ENCODE measurements at places on chromosomes 4 and X.
A peak's percentile ranks its signal among the peaks of the same experiment; 100 is the strongest.

DNA sequence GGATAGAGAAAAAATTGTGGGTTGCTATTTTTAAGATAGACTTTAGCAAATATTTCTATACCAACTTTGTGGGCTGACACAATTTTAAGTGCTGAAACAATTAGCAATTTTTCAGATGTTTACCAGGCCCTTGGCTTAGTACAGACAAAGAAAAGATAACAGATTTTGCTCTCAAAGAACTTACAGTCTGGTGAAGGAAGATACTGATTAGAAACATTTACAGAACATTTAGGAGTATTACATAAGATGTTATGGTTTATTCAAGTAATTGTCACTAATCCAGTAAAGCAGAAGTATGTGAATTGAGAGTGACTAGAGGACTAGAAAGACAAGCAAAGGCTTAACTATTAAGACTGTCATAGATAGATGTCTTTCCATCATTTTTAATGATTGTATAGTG is 35.3 kb upstream of the NDUFC1 start:
- no peak for DNase-seq

DNA sequence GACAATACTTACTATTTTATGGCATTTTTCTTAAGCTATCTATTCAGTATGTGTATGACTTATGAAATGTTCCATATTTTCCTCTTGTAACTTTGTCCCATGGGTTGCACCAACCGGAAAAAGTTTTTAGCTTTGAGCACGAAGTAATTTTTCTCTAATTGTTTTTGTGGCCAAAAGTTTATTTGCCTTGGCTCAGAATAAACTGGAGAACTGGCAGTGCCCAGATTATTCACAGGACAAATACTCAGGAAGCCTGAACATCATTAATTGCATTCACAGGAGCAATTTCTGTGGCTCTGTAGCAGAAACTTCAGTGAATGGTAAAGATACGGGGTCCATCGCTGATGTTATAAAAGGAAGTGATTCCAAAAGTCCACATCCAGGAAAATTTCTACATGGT is 184.5 kb downstream of the ARHGAP10 start:
- DNase-seq = peak; percentile 41

DNA sequence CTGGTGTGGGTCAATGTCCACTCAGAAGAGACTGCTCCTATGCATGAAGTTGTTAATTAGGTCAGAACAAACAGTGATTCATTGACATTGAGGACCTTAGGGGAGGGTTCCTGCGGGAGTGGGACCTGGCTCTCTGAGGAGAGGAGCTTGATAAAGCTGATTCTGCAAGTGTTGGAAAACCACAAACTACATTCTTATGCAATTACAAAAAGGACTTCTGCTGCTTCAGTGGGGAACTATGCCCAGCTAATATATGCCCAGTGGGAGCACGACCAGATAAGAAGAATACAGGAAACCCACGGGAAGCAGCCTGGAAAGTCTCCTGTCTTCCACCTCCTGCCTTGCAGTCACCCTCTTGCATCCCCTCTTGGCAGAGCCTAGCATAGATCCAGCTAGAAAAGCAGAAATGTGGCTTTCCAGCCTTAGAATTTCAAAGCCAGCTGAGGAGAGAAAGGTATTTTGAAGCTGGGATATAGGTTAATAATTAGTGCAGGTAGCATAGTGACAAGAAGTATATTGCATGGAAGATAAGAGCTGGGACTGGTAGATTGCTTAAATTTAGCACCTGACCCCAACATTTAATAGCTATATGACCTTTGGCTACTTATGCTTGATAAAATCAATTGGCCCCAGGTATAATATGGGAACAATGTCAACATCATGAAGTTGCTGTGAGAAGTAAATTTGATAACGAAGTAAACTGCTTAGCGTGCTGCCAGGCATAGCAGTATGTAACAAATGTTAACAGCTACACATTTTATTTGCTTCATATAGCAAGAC is 34.9 kb upstream of the UGT8 start:
- DNase-seq = peak; percentile 77

DNA sequence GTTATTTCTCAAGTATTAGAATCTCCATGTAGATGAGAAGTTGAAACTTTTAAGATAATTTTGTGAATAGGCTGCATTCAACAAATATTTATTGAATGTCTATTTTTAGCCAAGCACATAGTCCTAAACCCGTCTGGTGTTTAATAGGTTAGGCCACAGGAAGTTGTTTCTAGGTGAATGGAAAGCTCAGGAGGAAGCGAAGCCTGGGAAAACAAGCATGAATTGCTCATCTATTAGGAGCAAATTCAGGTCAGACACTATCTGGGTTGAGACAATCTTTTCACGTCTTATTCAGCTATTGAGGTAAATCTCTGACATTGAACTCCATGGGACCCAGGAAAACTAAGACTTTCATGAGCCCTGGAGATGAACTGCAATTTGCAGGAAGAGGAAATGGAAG is 43.1 kb upstream of the FREM3 start:
- no peak for DNase-seq

- no peak for DNase-seq
Measured at GRCh38 chr4:17098996-17099395, 200.6 kb upstream of the LDB2 start.

DNA sequence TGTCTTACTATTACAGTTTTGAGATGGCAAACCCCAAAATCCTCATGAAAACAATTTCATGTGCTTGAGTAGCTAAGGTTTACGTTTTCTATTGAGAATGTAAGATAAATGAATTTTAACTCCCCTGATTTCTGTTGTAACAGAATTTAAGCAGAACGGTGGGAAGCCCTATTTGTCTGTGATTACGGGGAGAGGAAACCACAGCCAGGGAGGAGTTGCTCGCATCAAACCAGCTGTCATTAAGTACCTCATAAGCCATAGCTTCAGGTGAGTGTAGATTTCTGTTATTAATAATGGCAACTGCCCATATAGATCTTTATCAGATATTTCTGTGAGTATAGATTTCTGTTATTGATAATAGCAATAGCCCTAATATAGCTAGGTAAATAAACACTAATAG is 44.2 kb upstream of the RHOH start:
- no peak for DNase-seq

GRCh38 chr4:189828081-189828697 is 112.5 kb upstream of the FRG1 start:
- DNase-seq = no peak

DNA sequence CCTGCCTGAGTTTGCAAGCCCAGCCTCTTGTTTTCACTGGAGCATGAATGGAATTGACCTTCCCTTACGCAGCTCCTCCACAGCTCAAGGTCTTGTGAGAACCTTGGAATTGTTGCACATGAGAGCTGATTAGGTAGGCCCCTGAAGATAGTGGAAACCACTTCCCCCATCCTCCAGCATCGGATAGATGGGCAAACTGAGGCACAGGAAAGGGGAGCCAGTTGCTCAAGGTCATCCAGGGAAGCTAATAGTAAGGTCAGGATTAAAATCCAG is 27.2 kb downstream of the PJA1 start:
- DNase-seq = no peak

DNA sequence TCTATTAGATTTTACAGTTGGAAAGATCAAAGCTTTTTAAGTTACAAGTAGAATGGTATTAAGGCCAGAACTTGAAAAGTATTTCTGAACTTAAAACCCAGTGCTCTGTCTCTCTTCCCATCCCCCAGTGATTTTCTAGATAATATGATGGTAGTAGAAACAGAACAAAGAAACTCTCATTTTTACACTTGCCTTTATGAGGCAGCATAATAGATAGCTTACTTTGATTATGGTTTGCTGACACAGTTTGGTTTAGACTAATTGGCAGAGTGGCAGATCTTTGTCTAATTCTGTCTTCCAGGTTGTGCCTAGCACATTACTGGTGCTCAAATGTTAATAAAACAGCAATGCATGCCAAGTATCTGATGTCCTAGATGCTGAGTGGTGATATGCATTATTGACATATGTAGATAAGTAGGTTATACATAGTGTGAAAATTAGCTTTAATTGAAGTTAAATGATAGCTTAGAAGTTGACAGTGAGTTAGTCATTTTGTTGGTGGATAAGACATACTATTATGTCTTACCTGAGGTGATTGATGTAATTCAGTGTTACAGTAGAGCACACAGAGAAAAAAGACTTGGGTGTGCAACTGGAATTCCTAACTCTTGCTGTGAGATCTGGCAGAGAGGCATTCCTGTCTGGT is 4.3 kb upstream of the RAPGEF2 start:
- DNase-seq = no peak

DNA sequence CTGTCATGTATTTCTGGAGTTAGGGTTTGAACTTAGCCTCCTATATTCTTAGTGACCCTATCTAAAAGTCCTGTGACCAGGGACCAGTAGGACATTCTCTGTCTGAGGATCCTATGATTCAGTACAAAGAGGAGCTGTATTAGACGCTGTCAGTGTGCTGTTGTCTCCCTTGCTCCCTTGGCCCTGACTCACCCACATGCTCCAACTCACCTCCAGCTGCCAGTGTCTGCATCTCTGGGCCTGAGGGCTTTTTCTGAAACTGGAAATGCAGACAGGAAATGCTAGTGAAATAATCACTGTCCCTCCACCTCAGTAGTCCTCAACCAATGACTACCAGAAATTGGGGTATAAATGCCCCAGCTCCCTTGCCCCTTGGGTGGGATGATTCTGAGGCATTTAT is 535.3 kb upstream of the RPS6KA3 start:
- DNase-seq = no peak

GRCh38 chr4:184337907-184338306 is 120.2 kb upstream of the ENPP6 start:
- DNase-seq = no peak

- no peak for DNase-seq
Measured at GRCh38 chrX:40007756-40008705, 89.7 kb downstream of the BCOR start.

- DNase-seq = no peak
Measured at GRCh38 chr4:156858071-156858470, 113.5 kb downstream of the PDGFC start.

DNA sequence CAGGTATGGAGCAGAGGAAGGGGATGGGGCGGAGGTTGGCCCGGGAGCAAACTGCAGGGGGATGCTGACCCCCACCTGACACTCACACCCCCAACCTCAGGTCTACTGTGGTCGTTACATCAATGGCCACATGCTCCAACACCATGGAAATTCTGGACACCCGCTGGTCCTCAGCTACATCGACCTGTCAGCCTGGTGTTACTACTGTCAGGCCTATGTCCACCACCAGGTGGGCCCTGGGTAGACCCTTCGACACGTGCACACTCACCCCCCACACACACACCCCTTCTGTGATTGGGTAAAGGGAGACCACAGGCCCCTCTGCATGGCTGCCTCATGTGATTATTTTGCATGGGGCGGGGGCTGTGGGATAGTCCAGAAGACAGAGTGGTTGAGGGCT is 2.2 kb upstream of the ERAS start:
- no peak for DNase-seq

- DNase-seq = no peak
Measured at GRCh38 chrX:27995611-27996010, 14.4 kb upstream of the DCAF8L1 start.

DNA sequence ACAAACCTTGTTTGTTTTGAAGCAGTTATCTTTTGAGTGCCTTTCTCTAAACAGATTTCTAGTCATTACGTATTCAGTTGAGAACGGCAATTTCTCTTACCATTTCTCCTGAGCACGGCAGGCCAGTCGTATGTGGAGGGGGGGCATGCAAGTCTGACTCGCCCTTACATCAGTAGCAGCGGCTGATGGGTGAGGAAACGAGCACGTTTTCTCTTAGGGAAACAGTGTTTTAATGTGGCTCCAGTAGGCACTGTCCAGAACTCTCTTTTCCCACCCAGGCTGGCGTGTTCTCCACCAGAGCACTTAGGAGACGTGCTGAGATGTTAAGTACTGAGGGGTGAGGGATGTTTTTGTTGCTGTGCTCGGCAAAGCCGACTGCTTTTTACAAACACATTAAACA is 240.5 kb downstream of the STIM2 start:
- DNase-seq = peak; percentile 26

DNA sequence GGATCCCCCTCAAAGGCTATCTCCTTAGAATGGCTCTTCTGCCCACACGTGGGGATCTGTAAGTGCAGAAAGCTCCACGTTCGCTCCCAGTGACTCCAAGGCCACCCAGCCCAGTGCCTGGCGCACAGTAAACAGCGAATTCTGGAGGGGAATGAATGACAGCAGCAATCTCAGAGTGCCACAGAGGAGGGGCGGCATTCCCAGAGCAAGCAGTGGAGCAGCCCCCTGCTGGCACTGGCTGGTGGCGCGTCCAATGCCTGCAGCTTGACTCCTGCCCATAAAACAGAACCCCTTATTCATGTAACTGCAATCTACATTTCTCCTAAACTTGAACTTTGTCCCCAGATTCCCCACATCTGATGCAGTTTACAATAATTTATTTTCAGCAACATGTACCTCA is 6.9 kb upstream of the HELT start:
- DNase-seq = no peak

DNA sequence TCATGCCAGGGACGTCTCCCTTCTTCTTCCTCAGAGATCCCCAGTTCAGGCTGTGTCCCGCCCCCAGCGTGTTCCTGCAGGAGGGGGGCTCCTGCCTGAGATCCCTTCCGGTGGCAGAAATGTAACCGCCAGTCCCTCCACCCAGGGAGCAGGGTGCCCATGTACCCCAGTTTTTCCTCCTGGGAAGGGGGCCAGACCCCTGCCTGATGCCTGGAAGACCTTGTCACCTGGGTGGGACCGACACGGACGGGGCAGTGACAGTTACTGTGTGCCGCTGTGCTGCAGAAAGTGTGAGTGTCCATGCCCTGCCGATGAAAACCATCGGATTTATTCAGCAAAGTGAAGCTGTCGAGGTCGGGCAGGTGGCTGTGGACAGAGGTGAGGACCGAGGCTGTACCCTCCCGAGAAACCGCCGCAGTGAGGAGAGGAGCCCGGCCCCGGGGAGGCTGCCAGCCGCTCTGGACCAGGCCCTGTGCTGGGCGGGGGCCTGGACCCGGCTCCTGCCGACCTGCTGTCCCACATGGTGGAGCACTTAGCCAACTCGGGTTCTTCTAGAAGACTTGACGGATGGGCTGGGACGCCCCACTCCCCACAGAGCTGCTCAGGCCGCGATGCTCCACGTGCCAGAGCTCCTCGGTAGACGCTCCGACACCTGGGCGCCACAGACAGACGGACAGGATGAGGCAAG is 36.7 kb upstream of the HMX1 start:
- no peak for DNase-seq

- DNase-seq = peak; percentile 80
Measured at GRCh38 chr4:105246712-105247111, 100.0 kb downstream of the TET2 start.

- DNase-seq = no peak
Measured at GRCh38 chr4:116953947-116954346, 131.4 kb downstream of the TRAM1L1 start.

- peak; percentile 34 for DNase-seq
Measured at GRCh38 chr4:73734530-73735001, 5.8 kb upstream of the CXCL8 start.

DNA sequence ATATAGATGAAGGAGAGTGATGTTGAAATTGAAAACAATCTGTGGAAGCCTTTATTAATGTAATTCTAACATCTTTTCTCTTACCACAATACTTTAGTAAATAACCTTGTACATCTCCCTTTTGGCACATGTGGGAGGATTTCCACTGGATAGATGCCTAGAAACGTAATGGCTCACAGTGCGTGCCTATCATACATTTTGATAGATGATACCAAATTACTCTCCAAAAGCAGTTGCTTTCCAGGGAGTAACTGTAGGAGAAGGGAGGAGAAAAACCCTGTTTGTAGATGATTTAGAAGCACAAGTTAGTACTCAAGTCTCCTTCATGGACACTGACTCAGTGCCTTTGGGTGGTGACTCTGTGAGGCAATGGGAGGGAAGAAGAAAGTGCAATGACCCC is 476.3 kb downstream of the CCSER1 start:
- no peak for DNase-seq

- peak; percentile 48 for DNase-seq
Measured at GRCh38 chr4:610411-611261, 14.7 kb upstream of the PDE6B start.
